Left lobe of liver (tissue), 2 donors: ENCODE measurements at places on chromosomes 16 and 17. TPM values are rescaled to one million over a fixed set of nuclear protein-coding genes. Genes with fewer than 3 reads are reported as not detected.

Gene TM4SF5
- 79.0 TPM for total RNA-seq

Gene SULT1A4
- total RNA-seq = 8.3 TPM

Gene HBQ1
- total RNA-seq = not detected

Gene SKAP1
- 20.9 TPM for total RNA-seq

Gene CEMP1
- total RNA-seq = 0.20 TPM

Gene ASIC2
- not detected for total RNA-seq

Gene TBC1D26
- not detected for total RNA-seq

Gene PRSS33
- not detected for total RNA-seq

Gene BAHCC1
- 8.0 TPM for total RNA-seq

Gene SDR42E2
- not detected for total RNA-seq

Gene NEUROD2
- not detected for total RNA-seq

Gene CDRT15
- not detected for total RNA-seq

Gene CLEC16A
- total RNA-seq = 21.6 TPM

Gene CCL16
- total RNA-seq = 31.1 TPM

Gene ESRP2
- 78.9 TPM for total RNA-seq

Gene ZNF830
- 4.4 TPM for total RNA-seq

Gene CACNG4
- 0.10 TPM for total RNA-seq

Gene SOX8
- not detected for total RNA-seq

Gene CCDC43
- total RNA-seq = 5.6 TPM

Gene TP53TG3C
- not detected for total RNA-seq

Gene MAP2K6
- total RNA-seq = 2.6 TPM

Gene GNG13
- not detected for total RNA-seq

Gene GRN
- total RNA-seq = 111 TPM

Gene XAF1
- total RNA-seq = 27.2 TPM

Gene KRTAP4-3
- not detected for total RNA-seq

Gene NHERF1
- total RNA-seq = 156 TPM
